ENCODE measurements at places on chromosomes 5 and 9.

DNA sequence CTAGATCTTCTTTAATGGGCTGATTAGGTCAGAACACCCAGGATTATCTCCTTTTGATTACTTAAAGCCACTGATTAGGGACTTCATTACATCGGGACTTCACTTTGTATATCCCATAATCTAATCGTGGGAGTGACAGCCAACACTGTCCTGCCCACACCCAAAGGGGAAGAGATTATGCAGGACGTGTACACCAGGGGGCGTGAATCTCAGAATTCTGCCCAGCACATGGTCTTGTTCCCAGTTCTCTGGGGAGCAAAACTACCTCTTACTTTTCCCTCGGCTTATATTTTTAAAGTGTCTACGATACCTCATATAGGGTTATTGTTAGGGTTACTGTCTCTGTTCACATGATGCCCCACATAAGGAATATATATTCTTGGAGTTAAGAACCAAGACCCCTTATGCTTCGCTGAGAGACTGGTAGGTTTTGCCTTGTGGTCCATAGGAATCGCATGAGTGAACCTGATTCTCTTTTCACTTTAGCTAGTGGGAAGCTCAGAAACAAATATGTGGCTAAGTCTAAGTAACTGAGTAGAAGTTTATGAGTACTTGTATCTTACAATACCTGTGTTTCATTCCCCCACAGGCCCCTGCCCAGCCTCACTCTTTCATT is 192.7 kb downstream of the GNA14 start:
- no peak for DNase-seq

DNA sequence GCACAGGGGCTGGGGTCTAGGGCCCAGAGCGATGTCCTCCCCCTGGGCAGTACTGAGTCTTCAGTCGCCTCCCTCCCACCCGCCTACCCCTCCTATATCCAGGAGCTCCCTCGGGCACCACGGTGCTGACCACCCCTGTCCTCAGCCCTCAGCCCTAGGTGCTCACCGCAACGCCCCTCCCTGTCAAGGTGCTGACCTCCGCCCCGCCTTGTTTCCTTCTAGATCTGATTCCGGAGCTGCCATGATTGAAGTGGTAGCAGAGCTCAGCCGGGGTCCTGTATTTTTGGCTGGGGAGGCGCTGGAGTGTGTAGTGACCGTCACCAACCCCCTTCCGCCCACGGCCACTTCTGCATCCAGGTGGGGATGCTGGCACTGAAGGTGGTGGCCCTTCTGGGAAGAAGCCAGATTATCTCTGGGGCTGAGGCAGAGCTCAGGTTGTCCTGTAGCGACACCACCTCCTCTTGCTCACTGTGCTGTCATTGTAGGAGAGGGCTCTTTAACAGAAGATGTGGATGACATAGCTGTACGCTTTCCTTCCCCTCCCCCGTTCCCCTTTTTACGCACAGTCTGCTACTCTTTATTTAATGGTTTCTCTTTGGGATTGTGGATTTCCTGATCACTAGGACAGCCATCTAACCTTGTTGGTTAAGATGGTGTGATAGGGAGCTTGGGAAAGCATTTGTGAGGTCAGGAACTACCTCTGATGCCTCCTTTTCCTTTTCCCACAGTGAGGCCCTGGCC is 598 bp downstream of the RGP1 start:
- no peak for DNase-seq

DNA sequence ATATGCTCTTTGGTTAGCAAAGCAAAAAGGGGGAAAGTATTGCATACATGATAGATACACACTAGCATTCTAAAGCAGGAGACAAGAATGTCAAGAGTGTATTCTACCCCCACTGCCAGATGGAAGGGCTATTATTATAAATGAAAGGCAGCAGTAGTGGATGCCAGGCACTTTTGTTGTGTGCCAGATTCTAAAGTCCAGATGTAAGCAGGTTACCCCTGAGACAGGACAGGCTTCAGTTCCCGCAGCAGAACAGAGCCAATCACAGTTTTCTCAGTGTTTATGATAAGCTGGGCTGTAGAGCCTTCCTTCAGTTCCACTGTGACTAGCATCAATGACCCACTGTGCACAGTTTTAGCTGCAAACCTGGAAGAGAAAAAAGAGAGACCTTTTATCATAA is 226.6 kb upstream of the TBCA start:
- DNase-seq, result no peak

DNA sequence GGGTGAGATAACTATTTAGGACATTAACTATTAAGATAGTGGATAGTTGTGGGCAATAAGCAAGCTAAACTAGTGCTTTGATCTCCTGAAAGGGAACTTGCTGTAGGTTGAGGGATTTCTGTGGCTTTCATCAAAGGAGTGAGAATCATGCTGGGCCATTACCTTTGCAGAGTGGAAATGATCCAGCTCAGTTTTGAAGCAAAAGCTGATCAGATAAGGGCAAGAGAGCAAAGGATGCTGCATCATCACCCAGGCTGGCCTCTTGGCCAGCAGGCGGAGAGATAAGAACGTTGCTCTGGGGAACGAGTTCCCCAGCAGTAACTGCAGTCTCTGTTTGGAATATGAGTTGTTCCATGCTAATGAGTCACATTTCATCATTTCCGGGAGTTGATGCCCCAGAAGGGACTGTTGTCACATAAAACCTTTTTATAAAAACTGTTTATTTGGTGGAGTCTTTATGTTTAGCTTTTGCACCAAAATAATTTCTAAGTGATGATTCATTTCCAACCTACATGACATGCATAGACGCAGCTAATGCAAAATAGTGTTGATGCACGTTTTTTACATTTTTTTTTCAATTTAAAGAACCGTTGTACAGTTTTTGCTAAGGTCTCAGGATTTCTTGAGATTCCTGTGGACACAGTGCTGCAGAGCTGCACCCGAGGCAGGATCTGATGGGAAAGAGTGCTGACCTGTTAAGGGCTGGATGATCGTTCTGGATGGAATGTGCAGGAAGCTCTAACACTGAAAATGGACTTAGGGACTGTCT is 99.3 kb downstream of the ACTBL2 start:
- peak; percentile 96 for DNase-seq

GRCh38 chr5:158951436-158952247 is 148.1 kb downstream of the EBF1 start:
- DNase-seq, result no peak

DNA sequence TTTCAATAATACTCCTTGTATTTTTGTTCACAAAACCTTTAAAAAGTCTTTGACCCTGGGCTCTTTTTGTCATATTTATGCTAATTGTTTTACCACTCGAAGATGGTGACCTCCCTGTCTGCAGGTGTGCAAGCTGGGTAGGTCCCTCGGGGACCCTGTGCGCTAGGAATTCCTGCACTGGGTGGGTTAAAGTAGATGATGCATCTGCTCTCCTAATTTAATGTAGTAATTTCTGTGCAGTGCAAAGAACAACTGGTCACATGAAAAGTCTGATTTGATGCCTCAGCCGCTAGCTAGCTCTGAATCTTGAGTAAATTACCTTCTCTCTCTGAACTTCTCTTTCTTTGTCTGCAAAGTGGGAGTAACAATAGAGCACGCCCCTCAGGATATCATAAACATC is 139.1 kb upstream of the OTULINL start:
- DNase-seq, result no peak
